ENCODE measurements at places on chromosomes 11 and 22.

- no peak for DNase-seq
Measured at GRCh38 chr11:118900535-118901384, 17.1 kb downstream of the CXCR5 start.

GRCh38 chr22:48223488-48224190 is 1461.2 kb downstream of the TBC1D22A start:
- peak; percentile 60 for DNase-seq

DNA sequence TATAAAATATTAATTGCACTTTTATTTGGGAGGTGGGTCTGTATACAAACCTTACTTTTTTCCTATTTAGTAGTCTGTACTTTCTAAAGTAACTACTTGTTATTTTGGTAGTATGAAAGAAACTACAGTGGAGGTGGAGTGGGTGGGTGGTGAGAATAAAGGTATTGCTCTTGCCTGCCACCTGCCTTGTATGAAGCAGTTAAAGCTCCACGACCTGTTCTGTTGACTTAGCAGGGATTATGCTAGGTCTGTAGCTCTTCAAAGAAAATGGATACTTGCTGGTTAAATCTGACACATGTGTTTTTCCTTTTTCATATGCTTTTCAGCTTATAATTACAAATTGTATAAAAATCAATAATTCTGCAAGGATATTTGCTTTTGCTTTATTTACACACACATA is 111.9 kb downstream of the EHF start:
- no peak for DNase-seq

- no peak for DNase-seq
Measured at GRCh38 chr22:33063611-33064010, 5.4 kb upstream of the SYN3 start.

DNA sequence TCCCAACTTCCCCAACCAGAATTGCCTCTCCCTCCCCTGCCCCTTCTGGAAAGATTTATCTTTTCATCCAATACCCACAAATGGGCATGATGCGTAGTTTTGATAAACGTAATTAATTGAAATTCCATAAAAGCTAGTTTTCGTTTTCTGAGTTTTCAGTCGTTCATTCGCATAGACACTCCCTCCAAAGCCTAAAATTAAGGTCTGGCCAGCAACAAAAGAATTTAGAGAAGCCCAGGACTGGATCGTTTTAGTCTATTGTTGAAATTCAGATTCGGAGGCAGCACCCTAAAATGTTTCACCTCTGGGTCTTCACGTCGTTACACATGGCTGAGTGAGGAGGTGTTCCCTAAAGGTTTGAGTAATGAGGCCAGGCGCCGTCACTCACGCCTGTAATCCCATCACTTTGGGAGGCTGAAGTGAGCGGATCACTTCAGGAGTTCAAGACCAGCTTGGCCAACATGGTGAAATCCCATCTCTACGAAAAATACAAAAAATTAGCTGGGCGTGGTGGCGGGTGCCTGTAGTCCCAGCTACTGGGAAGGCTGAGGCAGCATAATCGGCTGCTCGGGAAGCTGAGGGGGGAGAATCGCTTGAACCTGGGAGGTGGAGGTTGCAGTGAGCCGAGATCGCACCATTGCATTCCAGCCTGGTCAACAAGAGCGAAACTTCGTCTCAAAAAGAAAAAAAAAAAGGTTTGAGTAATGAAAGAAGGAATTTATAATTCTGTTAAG is 589 bp upstream of the NDUFC2 start:
- no peak for DNase-seq

- DNase-seq = no peak
Measured at GRCh38 chr11:2131371-2132236, 7.6 kb downstream of the IGF2 start.

DNA sequence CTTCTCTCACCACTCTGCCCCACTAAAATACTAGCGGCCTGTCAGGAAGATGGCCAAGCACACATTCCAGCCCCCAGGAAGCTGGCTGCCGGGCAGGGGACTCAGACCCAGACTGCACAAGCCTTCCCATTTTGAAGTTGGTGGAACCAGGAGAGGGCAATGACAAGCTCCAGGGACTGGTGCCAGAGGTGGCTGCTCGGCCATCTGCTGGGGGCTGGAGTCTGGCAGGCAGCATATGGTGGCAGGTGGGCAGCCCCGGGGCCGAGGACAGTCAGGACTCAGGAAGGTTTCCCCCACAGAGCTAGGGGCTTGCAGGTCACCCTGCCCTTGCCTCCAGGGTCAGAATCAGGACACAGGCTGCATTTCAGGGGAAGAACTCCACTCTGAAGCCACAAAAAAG is 22.6 kb downstream of the KCNJ5 start:
- DNase-seq = no peak

All from occipital lobe (tissue), 3 donors.